ENCODE measurements at places on chromosomes 11 and 22.
A peak's percentile ranks its signal among the peaks of the same experiment; 100 is the strongest.

- no peak for DNase-seq
Measured at GRCh38 chr11:127461241-127462064, 460.9 kb upstream of the KIRREL3 start.

- DNase-seq, result no peak
Measured at GRCh38 chr11:65962141-65962564, 619 bp downstream of the SART1 start.

- DNase-seq, result peak; percentile 54
Measured at GRCh38 chr11:44634401-44635281, 69.2 kb downstream of the CD82 start.

- DNase-seq, result no peak
Measured at GRCh38 chr22:37008365-37008764, 10.9 kb downstream of the TST start.

DNA sequence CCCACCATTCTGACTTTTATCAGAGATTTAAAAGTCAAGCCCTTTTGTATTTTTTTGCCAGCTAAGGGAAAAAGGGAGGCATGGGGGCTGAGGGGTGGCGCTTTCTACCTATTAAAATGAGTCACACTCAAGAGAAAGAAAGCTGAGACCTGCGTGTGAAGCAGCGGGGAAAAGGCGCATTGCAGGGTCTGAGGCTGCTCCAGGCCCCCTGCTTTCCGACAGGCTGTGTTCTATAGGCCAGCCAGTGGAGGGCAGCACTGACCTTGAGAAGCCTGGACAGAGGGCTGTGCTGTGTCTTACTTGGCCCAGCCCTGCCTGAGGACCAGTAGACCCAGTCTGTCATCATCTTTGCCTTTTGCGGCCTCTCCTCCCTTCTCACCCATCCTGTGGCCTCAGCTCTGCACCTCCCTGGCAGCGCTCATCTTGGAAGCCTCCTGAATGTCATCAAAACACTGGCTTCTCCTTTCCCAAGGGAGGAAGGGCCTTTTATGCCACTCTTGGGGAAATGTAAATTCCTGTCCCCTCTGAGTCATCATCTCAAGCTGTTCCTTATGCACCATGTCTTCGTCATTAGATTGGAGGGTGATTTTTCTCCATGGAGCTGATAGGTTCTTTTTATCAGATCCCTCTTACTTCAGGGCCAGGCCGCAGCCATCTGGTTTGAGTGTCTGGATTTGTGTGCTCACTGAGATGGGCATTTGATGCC, 12.6 kb upstream of the MAPK8IP1 start:
- DNase-seq, result peak; percentile 83

DNA sequence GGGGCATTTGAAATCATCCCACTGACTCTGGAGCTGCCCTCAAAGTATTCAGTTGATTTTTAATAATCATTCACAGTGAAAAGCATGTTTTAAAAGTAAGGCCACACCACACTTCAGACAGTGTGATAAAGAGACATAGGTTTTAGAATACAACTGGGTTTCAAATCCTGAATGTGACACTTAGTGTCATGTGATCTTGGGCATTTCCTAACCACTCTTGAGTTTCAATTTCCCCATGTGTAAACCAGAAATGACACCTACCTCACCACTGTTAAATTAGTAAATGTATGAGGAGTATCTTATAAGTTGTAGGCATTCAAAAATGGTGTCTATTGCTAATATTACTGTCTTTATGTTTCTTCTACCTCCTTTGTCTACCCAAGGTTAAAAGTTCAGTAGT, 5.4 kb downstream of the TMEM123 start:
- DNase-seq, result no peak

- DNase-seq, result no peak
Measured at GRCh38 chr11:120707663-120708062, 196.1 kb downstream of the GRIK4 start.

- no peak for DNase-seq
Measured at GRCh38 chr11:41935241-41935640, 475.8 kb upstream of the LRRC4C start.

GRCh38 chr22:41106122-41106968, 14.0 kb downstream of the EP300 start:
- DNase-seq, result peak; percentile 69

GRCh38 chr11:64216879-64217278, 9.1 kb downstream of the TRPT1 start:
- no peak for DNase-seq

DNA sequence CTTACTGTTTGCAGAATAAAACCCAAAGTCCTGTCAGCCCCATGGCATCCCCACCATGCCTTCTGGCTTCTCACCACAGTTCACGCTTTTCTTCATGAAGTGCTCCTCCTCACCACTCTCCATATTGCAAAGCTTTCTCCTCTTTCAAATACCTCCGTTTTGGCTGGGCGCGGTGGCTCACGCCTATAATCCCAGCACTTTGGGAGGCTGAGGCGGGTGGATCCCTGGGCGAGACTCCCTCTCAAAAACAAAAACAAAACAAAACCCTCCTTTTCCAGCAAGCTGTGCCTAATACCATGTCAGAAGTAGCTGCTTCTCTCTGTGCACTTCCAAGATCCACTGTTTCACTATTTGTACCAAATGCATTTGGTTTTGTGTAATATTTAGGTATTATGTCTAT, 6.7 kb downstream of the BACE1 start:
- no peak for DNase-seq

DNA sequence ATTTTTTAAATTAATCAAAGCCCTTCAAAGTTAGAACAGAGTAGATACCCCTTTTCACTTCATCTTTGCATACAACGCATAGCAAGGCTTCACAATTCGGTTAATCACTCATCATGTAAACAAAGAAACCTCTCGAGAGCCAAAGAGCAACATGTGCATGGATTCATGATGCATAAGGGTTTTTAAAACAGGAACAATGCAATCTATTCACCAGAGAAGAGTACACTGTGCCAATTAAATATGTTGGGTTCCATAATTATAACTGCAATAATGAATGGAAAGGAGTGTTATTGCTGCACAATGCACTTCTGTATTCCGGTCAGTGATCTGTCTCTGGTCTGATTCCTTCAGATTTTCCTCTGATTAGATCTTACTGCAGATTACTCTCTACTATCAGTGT, 45.3 kb downstream of the CADM1 start:
- no peak for DNase-seq

- DNase-seq, result no peak
Measured at GRCh38 chr22:26127126-26127525, 42.1 kb upstream of the SEZ6L start.

All from cardiac muscle cell (in vitro differentiated cells and primary cell).